MM.1S (cell line): ENCODE measurements at places on chromosomes 5 and 9.

GRCh38 chr5:56148453-56148971 is 84.6 kb downstream of the ANKRD55 start:
- peak; percentile 96 for DNase-seq

GRCh38 chr9:119991797-119992196 is 588.2 kb downstream of the CDK5RAP2 start:
- DNase-seq: no peak

DNA sequence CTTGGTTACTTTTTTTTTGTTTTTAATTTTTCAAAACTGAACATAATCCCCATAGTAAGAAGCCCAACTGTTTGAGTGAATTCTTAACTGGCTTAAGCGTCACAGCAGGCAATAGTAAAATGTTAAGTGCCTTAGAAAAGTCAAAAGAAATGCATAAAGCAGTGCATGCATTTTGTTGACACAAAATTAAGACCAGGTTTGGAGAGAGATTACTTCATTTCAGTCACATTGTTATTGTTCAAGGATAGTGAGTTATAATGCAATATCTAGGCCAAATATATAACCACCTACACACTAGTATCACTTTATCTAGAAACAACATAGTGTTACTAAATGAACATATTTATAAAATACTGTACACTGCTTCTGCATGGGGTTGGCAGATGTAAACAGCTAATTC is 116.9 kb upstream of the KLF9 start:
- DNase-seq: no peak

GRCh38 chr5:38450627-38451026 is 105.8 kb downstream of the LIFR start:
- no peak for DNase-seq

GRCh38 chr9:22342491-22343217 is 104.0 kb upstream of the DMRTA1 start:
- DNase-seq: no peak

DNA sequence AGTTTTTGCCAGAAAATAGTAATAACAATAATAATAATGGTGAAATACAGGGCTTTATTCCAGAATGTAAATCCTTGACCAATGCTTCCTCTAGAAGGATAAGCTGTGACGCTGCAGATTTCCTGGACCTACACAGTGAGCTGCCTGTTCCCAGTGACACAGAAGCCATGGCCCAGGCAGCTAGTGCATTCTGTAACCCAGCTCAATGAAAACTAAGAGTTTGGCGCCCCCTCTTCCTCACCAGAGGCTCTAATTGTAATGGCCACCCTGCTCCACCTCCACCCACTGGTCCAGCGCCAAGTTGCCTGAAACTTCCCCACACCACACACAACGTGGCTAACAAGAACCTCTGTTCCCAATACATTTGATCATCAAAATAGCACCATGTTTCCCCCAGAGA is 248.1 kb downstream of the CETN3 start:
- no peak for DNase-seq

GRCh38 chr5:148733601-148734438 is 79.5 kb upstream of the HTR4 start:
- peak; percentile 86 for DNase-seq

- no peak for DNase-seq
Measured at GRCh38 chr9:95457769-95458168, 59.0 kb downstream of the PTCH1 start.

- no peak for DNase-seq
Measured at GRCh38 chr5:146986469-146986868, 107.9 kb upstream of the PPP2R2B start.

GRCh38 chr5:81579262-81579924 is 171.5 kb downstream of the SSBP2 start:
- DNase-seq: peak; percentile 18

DNA sequence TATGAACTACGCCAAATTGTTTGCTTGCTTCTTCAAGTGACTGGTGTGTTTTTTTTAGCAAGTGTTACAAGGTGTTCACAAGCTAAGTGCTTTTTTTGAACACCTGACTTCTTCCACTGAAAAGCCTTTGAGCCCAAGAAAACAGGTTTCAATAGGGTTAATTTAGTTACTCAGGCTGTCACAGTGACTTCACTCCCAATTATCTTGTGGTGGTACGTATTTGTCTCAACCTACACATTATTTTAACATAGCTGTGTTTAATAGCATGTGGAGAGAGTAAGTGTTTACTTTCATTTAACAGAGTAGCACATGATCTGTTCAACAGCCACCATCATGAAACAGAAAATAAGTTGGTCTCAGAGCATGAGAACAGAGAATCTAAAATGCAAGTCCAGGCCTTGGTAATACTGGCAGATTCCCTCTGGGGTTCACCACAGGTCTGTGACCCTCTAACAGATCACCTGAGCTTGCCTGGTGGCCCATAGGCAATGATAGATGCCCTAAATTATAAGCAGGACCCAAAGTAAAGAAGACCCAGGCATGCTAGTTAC is 267.7 kb upstream of the SMARCA2 start:
- DNase-seq: peak; percentile 55

GRCh38 chr5:149831492-149831891 is 101.4 kb downstream of the PPARGC1B start:
- no peak for DNase-seq

- no peak for DNase-seq
Measured at GRCh38 chr5:112762113-112762810, 24.6 kb downstream of the APC start.

DNA sequence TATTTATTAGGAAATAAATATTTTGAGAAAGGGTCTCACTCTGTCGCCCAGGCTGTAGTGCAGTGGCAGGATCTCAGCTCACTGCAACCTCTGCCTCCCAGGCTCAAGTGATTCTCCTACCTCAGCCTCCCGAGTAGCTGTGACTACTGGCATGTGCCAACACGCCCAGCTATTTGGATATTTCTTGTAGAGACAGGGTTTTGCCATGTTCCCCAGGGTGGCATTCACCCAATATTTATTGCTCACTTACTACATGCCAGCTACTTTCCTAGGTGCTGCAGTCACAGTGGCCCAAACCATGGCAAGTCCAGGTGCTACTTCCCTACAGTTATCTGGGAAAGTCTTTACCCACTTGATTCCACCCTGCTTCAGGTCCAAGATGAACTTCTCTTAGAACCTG is 8.3 kb upstream of the MED7 start:
- no peak for DNase-seq

DNA sequence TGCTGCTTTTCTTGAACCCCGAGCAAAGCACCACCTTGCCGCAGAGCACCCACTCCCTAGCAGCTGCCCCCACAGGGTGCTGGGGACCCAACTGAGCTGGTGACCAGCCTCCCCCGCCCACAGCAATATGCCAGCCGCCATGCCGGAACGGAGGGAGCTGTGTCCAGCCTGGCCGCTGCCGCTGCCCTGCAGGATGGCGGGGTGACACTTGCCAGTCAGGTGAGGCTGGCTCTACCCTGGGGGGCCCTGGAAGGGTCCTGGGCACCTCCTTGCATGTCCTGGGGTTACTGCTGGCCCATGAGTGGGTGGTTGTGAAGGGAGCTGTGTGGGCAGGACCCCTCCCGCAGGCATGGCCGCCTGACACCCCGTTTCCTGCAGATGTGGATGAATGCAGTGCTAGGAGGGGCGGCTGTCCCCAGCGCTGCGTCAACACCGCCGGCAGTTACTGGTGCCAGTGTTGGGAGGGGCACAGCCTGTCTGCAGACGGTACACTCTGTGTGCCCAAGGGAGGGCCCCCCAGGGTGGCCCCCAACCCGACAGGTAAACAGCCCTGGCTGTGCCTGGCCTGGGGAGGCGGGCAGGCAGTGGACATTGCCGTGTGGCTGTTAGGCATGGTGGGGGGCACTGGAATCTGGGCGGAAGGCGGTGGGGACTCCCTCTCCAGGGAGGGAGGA is 7.2 kb downstream of the EGFL7 start:
- no peak for DNase-seq

DNA sequence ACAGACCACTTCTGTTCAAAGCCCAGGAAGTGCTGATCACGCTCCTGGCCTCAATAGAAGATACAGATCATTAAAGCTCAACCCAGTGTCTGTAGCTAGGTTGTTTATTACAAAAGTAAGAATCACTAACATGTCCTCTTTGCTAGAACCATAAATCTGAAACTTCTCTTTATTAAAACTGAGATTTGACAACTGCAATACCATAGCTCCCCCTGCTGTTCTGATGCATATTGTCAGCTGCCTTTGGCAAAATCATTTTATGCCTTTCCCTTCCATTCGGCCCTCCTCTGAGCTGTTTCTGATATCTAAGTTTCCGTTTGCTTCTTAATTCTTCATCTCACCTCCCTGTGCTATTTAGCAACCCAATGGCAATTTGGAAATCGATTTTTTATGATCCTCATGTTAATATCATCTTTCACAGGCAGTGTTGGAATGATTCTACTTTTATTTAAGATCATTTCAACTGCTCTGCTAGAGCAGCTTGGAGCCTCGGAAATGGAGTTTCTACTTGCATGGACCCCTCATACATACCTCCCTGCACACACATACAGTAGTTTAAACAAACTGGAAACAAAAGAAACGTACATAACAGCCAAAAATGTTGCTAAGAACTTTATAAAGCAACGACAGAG is 998.8 kb downstream of the MAT2B start:
- peak; percentile 56 for DNase-seq

- no peak for DNase-seq
Measured at GRCh38 chr5:103910786-103911185, 348.2 kb upstream of the NUDT12 start.

DNA sequence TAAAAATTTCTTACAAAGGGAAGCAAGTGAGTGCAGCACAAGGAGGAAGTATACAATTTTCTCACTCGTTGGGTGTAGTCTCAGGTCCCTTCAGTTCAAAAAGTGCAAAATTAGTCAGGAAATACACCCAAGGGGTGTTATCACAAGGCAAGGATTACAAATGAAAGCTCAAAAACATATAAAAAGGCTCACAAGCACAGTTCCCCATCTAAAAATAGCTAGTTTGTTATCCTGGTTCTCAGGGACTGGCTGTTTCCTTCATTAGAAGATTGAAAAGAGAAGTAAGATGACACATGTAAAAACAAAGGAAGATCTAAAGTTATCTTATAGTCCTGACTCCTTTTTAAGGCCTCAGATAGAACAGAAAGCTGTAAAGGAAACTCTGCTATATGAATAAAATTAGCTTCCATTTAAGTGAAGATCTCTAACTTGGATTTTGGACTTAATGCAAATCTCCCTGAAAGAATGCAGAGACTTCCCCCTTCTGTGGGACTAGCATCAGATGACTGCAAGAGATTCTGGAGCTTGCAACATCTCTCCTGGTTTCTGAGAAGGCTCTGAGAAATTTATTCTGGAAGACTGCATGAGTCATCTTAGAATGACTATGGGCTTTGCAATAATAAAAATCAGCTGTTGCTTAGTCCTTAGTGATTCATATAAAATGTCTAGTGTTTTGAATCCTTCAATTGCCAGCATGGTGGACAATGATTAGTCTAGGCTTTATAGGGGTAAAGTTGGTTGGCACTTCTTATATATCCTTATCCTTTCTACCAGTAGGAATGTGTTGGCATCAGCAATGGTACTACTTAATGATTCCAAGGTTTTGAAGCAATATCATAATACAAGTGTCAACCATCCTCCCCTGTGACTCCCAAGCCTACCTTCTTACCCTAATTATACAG is 25.4 kb downstream of the DAB2 start:
- DNase-seq: no peak

DNA sequence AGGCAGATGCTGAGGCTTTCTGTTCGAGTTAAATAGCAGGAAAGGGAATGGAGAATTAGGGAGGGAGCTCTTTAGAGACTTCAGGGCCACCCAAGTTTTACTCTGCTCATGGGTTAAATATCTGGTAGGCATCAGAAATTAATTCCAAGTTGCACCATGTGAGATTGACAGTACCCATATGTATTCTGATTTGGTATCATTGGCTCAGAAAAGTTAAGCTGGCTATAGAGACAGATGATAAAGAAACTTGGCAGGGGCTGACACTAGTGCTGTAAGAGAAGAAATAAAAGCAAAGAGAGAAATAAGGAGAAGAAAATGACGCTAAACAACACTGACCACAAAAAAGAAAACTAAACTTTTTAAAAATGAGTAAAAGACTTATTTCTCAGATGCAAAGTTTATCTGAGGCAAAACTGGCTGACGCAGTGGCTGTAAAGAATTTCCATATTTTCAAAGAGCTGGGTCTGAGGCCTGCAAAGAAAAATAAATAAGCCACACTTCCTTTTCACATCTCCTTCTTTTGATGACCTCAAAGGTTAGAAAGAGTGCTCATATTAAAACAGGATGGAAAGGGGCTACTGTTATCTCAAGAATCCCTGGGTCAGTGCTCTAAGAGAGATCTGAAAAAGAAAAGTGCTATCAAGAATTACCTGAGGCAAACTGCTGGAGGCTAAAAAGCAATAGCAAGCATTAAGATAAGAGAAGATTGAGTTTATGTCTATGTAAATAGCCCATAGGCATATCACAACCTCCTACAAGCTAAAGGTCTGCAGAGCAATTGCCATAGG is 399.0 kb upstream of the MEF2C start:
- no peak for DNase-seq

GRCh38 chr5:141617128-141617527 is 1.7 kb downstream of the DIAPH1 start:
- DNase-seq: no peak

GRCh38 chr9:137252555-137253506 is 1.7 kb downstream of the STPG3 start:
- no peak for DNase-seq

DNA sequence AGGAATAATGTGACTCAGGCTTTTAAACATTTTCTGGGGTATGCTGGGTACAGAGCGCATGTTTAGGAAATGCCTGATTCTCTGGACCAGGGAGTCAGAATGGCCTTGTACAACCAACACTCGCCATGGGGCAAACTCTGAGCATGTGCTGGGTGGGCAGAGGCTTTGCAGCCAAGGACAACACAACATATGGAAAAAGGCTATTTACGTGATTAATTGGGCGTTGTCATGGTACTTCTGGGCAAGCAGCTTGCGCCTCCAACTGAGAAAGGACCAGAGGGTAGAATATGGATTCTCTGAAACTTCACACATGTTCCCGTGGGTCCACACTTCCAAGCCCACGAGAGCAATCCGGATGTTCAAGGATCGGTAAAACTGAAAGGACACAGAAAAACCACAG is 49.1 kb downstream of the NIPAL4 start:
- no peak for DNase-seq

- DNase-seq: no peak
Measured at GRCh38 chr5:139639619-139640380, 8.3 kb upstream of the CXXC5 start.

- DNase-seq: no peak
Measured at GRCh38 chr5:122775550-122776542, 966 bp downstream of the SNX2 start.
